ENCODE measurements at places on chromosomes 2 and 18.
A peak's percentile ranks its signal among the peaks of the same experiment; 100 is the strongest.

DNA sequence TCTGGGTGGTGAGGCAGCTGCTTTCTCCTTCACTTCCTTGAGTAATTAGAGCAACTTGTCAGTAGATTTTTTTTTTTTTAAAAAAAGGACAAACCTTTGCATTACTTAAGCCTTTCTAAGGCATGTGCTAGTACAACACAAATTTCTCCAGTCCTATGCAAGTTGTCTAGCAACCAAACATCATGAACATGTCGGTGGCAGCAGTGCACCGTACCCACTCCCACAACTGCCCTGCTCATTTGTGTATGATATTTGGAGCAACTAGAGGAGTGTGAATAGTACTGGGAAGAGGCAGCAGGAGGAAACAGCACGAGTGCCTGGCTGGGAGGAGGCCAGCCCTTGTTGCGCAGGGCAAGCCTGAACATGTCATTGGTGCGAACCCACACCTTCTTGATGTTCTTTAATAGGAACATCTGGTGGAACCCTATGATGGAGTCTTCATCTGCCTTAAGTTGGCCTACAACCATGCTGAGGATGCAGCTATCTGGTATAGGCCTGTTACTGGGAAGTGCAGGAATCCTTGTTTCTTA lies 238.3 kb downstream of the TDRD15 start:
- no peak for DNase-seq

GRCh38 chr2:84811839-84812431 lies 68.9 kb downstream of the TRABD2A start:
- no peak for DNase-seq

GRCh38 chr2:1830936-1831619 lies 86.8 kb upstream of the PXDN start:
- DNase-seq = no peak

- DNase-seq = no peak
Observed at GRCh38 chr2:44902217-44903137, 39.0 kb upstream of the SIX3 start.

GRCh38 chr18:48662011-48662661 lies 123.3 kb downstream of the CTIF start:
- no peak for DNase-seq

DNA sequence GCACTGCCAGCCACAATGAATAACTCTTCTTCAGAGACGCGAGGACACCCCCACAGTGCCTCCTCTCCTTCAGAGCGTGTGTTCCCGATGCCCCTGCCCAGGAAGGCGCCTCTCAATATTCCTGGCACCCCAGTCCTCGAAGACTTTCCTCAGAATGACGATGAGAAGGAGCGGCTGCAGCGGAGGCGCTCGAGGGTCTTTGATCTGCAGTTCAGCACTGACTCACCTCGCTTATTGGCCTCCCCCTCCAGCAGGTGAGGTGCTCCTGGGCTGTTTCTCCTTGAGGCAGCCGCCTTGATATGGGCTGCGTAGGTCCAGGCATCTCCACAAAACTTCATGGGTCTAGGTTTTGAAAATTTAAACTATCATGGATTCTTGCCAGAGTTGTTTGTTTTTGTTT lies 6.1 kb downstream of the NCAPH start:
- peak; percentile 9 for DNase-seq

DNA sequence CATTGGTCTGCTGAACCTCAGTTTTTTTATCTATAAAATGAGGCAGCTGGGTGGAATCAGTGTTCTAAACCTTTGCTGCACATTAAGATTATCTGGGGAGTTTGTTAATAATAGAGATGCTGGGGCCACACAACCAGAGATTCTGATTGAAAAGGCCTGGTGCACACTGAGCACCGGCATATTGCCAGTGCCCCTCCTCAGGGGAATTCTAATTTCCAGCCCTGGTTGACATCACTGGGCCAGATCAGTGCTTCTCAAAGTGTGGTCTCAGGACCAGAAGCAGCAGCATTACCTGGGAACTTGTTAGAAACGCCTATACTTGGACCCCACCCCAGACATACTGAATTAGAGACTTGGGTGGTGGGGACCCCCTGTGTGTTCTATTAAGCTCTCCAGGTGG lies 112.5 kb downstream of the SETBP1 start:
- DNase-seq = no peak

- no peak for DNase-seq
Observed at GRCh38 chr2:55384786-55385185, 34.9 kb downstream of the CCDC88A start.

DNA sequence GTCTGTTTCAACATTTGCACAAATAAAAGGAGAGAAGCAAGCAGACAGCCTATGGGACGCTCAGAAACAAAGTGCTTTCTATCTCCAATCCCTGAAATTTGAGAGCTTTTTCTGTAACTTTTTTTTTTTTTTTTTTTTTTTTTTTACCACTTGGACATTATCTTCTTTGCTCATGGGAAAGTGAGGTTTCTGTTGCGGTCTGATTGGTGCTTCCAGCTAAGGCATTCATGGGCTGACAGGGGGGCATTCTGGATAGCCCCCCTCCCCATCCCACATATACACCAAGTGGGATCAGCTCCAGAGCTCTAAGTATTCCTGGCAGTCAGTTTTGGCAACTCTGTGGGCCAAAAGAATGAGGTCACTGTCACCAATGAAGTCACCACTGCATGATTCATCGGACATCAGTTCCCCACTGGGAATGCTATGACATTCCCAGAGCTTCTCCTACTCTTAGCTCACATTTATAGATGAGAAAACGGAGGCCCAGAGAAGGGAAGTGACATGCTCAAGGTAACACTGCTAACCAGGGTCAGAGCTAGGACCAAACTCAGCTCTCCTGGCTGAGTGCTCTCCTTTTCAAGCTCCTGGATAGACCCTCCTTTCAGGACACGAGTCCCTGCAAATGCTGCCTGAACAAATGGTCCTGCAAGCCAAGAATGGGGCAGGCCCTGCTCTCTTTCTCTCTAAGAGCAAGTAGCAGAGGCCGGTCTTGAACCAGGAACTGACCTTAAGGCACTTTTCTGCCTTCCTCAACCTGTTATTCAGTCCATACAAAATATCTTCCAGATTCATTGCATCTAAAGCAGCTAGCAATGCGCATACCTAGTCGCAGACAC lies 61.3 kb downstream of the TMEM247 start:
- no peak for DNase-seq

DNA sequence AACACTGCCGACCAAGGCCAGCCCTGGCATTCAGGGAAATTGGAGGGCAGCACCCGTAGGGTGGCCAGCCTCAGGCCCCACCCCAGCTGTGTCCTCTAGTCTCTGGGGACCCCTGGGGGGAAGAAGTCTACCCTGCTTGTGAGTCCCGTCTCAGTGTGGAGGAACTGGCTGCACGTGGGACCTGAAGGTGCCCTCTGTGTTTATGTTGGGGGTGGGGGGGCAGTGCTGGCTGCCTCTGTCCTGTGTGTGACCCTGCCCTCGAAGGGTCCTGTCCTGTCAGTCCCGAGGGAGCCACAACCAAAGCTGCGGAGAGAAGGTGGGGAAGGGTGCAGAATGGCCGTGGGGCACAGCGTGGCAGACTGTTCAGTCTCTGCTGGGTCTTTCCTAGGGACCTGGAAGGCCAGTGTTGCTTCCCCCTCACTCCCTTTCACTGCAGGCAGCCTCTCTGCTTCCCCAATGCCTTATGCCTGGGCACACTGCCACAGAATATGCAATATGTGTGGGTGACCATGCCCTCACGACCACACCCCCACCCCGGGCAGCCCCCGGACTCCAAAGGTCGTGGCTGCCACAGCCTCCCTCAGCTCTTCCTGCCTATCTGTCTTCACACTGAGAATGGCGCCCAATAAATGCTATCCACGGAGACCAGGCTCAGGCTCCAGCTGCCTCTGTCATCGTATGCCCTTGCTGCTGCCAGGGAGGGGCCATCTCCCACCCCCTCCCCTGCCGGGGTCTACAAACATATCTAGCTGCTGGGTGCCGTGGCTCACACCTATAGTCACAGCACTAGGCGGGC lies 33.3 kb upstream of the SLC35F6 start:
- DNase-seq = no peak

GRCh38 chr2:96147593-96148201 lies 2.5 kb upstream of the DUSP2 start:
- no peak for DNase-seq

- DNase-seq = no peak
Observed at GRCh38 chr2:176148751-176149421, 2.5 kb upstream of the HOXD4 start.

DNA sequence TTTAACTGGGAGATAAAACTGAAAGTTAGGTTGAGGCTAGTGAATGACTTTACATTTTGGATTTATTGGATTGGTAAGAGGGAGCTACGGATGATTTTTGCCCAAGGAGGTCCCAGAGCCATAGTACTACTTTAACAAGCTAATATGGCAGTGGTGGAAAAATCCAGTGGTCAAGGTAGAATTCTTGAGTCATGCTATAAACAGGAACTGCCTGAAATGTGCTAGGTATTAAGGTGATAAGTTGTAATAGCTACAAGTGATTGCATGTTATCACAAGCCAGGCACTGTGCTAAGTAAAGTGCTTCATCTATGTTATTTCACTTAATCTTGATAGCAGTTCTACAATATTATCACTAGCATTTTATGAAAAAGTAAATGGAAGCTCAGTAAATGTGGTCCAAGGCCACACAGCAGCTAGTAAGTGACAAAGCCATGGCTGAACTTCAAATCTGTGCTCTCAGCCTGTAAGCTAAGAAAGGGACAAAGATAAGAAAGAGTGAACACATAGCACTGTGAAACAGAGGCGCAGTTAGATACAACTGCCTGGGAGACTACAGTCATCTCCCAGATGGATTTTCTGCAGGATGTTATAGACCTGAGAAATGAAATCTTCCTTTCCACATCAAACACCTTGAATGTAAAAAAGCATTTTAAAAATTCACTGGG lies 469.6 kb downstream of the TGIF1 start:
- DNase-seq = no peak

GRCh38 chr18:55419947-55420664 lies 167.9 kb downstream of the TCF4 start:
- no peak for DNase-seq

- DNase-seq = no peak
Observed at GRCh38 chr2:6957910-6958615, 40.9 kb downstream of the RNF144A start.

DNA sequence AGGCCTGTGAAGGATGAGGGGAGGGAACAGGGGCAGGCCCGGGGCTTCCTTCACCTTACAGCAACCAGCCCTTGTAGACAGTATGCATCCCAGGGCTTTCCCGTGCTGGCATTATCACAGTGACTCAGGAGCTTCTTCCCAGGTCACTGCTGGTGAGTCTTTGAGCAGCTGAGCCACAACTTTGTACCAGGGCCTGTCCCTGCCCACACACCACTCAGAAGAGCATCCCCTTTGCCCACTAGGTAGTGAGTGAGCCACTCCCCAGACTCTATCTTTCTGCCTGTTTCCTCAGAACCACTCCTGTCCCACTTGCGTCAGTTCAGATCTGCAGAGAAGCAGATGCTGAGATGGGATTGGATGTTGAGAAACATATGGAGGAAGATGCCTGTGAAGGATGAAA lies 69.6 kb upstream of the ALPP start:
- DNase-seq = no peak

DNA sequence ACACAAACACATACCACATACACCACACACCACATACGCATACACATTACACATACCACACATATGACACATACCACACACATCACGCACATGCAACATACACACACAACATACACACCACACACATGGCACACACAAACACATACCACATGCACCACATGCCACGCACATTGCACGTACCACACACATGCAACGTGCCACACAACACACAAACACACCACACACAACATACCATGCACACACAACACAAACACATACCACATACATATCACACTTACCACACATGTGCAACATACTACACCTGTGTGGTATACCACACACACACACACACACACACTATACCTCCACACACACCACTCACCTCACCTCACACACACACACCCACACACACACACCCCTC lies 15.0 kb downstream of the TMEM177 start:
- no peak for DNase-seq

DNA sequence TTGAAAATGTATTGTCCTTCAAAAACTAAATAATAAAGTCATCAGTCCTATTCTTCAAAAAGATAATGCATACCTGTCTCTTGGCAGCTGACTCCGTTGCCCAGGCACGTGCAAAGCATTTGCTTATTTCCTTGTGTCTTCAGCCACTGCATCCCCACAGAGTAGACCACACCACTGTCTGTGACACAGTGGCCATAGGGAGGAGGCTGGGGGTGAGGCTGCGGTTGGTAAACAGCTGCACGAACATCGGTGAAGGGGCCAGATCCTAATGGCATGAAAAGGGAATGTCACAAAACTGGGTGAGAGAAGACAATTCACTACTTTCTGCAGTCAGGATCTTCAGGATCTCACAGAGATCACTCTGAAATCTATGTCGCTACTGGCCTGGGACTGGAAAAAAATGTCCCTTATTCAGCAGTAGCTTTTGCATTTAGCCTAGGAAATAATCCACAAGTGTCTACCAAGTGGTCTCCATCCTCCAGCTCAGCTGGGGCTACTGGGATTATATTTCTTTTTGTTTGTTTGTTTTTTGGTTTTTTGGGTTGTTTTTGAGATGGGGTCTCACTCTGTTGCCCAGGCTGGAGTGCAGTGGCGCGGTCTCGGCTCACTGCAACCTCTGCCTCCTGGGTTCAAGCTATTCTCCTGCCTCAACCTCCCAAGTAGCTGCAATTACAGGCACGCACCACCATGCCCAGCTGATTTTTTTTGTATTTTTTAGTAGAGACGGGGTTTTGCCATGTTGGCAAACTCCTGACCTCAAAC lies 10.7 kb downstream of the FN1 start:
- no peak for DNase-seq

DNA sequence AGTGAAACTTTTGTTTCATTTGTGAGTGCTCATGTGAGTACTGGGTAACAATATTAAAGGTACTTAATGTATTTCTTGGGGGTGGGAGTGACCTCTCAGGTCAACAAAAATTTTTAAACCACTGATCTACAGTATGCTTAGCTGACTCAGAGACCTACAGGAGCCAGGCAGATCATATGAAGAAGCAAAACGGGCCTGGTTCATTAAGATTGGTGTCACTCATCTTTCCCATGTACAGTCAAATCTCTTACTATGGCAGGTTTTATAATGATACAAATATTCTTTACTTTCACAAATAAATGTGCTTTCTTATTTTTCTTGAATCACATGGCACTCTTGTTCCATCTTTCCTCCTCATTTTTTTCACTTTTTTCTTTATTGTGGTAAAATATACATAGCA lies 7.7 kb upstream of the TMSB10 start:
- DNase-seq = no peak

- no peak for DNase-seq
Observed at GRCh38 chr18:9996094-9996493, 82.3 kb downstream of the VAPA start.

Data from activated naive CD4-positive, alpha-beta T cell treated with Interleukin-2 at 50 U/mL for 16 hours (primary cell).